ENCODE measurements at places on chromosomes 16 and 17.

DNA sequence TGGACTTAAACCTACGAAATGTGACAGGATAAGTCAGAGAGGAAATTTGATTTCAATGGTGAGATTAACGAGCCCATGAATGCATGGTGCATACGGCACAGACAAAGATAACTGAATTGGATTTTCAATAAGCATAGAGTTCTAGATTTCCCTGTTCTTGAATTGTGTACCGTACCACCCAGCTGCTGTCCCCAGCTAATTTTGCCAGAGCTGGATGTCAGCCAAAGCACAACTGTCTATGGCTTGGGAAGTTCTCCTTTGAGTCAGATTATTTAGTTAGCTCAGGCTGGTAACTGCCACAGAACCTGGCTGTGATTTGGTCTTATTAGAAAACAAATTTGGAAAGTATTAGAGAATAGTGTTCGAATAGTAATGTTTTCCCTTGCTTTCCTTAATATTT is 143.1 kb downstream of the CDH13 start:
- no peak for DNase-seq

DNA sequence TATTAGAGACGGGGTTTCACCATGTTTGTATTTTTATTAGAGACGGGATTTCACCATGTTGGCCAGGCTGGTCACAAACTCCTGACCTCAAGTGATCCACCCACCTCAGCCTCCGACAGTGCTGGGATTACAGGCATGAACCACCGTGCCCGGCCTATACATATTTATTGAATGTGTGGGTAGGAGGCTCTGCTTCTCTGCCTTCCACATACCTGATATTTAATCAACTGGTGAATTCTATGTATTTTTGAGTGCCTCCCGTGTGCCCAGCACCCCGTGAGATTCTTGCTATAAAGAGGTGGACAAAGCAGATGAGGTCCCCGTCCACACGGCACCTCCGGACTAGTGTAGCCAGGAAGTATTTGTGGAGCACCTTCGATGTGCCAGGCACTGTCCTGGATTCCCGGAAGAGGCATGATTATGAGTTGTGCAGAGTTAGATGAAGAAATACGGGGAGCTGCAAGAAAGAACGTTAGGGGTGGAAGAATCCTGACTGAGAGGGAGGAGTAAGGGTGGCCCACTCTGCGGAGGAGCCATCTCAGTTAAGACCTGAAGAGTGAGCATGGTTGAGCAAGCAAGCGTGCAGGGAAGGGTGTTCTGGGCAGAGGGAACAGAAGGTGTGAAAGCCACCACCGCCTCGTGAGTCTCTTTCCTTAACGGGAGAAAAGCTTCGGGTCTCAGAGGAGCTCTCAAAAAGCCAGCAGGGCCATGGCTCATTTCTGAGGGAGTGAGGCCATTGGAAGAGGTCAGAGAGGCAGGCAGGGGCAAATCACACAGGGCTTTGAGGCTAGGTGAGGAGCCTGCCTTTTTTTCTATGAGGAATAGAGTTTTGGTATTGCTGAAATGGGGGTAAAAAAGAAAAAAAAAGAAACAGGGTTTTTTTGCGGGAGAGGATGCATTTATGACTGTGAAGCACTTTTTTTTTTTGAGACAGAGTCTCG is 21.2 kb downstream of the CRISPLD2 start:
- DNase-seq, result no peak

GRCh38 chr17:57962279-57963148 is 7.3 kb upstream of the CUEDC1 start:
- no peak for DNase-seq

DNA sequence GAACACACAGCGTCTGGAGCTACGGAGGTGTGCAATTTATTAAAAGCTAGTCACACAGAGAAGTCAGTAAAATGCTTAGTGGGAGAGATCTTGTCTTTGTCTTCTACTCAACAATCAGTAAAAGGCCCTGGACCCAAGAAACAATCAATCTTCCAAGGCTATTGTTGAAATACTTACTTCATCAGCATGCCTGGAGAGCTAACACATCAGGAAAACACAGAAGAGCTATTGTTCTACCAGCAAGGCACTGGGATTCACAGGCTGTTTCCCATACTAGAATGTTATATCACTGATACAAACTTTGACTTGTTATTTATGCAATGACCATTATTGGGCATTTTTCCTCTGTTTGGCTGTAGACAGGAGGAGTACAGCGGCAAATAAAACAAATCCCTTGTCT is 247.8 kb upstream of the ERCC4 start:
- DNase-seq, result no peak

DNA sequence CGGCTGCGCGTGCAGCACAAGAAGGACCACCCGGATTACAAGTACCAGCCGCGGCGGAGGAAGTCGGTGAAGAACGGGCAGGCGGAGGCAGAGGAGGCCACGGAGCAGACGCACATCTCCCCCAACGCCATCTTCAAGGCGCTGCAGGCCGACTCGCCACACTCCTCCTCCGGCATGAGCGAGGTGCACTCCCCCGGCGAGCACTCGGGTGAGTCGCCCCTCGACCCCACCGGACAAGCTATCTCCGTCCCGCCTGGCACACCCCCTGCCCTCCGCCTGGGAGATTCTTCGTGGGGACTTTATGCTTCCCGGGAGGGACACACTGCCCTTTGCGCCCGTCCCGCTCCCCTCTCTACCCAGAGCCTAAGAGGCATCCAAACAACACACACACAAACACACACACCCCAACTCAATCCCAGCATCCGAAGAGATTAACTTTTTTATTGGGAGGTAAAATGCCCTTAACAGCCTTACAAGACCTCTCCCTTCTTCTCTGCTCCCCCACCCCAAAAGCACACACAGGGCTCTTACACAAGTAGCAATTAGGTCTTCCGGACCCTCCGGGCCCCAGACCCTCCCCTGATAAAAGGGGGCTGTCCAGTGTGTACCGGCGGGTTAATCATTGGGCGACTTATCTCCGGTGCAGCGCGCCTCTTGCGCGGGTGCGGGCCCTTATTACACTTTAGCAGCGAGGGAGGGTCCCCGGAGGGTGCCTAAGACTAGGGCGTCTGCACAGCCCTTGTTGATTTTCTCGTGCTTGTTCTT is 2.1 kb downstream of the SOX9 start:
- DNase-seq, result peak; percentile 54
